Body of pancreas (tissue), 4 donors: ENCODE measurements at places on chromosomes 11 and 22.

DNA sequence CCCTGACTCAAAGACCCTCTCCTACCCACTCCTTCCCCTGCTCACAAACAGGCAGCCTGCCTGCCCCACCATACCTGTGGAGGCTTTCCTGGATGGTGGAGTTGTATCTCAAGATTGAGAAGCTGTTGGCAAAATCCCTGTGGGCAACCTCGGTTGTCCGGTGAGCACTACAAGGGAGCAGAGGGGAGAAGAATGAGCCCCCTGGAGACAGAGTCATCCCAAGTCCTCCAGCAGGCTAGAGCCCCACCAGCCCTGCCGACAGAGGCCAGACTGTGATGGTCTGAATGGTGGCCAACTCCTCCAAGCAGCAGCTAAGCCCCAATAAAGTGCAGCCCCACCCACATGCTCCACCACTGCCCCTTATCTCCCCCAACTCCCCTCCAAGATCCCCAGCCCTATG is 17.5 kb downstream of the TMPRSS13 start:
- DNase-seq: no peak

DNA sequence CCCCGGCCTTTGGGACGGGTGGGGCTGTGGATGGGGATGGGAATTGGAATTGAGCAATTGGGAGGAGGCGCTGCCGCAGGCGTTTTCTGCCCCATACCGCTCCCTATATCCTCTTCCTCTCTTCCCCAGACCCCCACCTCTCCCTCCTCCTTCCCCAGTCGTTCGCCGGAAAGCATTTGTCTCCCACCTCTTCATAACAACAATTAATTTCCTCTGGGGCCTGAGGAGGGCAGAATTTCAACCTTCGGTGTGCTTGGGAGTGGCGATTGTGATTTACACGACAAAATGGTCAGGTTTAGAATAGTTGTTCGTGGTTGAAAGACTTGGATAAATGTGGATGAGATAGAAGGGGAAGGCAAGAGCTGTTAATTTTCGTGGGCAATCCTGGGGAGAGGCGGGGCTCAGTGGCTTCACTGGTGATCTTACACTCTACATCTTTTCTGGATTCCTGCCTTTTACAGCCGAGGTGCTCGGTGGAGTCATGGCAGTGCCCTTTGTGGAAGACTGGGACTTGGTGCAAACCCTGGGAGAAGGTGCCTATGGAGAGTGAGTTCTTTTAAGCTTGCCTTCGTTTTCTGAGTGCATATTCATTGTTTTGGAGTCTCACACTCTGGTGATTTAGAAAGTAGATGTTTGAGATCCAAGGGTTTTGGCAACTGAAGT is 1.5 kb downstream of the CHEK1 start:
- DNase-seq: no peak

- DNase-seq: no peak
Observed at GRCh38 chr11:57360991-57361390, 20.0 kb downstream of the PRG3 start.

DNA sequence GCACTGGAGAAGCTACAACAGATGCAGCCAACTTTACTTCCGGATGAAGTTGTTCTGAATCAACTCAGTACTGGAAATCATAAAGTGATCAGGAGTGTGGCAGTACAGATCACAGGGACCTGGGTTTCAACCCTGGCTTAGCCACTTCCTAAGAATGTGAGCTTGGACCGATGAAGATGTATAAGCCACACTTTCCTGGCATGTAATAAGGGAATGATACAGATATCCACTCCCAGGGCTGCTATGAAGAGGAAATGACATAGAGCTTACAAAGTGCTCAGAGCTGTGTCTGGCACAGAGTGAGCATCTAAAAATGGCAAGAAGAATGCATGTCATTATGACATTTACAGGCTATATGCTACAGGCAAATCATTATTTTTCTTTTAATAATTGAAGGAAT is 378.7 kb downstream of the NTM start:
- no peak for DNase-seq

DNA sequence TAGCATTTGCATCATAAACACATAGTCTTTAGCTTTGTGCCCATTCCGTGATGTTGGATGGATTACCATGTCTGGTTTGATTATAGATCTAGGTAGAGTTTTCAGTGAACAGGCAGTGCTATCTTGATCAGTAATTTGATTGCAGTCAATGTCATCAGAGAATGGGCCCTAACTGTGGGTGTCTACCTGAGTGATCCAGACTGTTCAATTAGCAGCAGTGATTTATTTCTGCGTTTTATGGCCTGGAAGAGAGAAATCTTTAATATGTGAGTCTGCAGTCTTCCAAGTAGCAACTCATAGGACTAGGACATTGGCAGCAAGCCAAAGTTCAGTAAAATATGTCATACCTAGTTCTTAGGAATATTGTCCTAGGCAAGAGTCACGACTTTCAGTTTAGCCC is 80.3 kb downstream of the CASP12 start:
- DNase-seq: no peak

DNA sequence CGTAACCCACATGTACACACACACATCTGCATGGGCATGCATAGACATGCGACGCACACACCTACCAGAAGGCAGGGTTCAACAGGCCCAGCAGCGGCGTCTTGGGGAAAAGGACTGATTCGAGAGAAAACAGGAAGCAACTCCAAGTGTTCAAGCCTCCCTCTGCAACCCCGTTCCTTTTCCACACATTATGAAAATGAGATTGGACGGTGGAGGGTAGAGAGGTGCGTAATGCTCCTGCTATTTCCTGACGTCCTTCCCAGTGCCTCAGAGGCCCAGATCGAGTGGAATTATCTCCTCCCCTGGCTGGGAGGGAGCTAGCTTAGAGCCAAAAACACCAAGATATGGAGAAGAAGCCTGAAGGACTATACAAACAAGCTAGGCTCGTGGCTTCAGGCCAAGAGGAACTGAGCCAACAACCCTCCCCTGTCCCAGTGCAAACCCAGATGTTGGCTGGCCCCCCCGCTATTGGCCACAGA is 289.2 kb downstream of the MN1 start:
- DNase-seq: peak; percentile 73

- no peak for DNase-seq
Observed at GRCh38 chr11:126352934-126353801, 2.3 kb upstream of the ST3GAL4 start.

- DNase-seq: no peak
Observed at GRCh38 chr22:33866511-33866910, 53.8 kb downstream of the LARGE1 start.

DNA sequence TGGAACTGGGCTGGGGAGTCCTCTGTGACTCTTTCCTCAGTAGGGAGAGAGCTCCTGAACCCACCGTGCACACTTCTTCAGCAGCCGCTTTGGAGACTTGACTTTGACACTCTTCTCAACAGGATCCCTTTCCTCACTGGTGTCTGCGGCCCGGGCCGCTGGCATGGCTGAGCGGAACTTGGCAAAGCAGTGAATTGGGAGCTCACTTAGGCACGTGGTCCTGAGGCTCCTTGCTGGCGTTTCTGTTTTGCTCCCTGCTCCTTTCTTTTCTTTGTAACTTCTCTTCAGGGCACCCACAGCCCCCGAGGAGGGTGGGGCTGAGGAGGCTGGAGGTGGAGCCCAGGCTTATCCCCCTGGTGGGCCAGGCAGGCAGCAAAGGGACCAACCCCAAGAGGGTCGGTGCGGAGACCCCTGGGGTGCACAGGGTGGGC is 8.4 kb upstream of the KCNQ1OT1 start:
- no peak for DNase-seq

- no peak for DNase-seq
Observed at GRCh38 chr11:43580735-43581369, 99.7 kb upstream of the HSD17B12 start.

- no peak for DNase-seq
Observed at GRCh38 chr11:13841393-13841792, 121.1 kb upstream of the SPON1 start.

GRCh38 chr11:118079491-118079890 is 2.6 kb downstream of the TMPRSS4 start:
- no peak for DNase-seq

DNA sequence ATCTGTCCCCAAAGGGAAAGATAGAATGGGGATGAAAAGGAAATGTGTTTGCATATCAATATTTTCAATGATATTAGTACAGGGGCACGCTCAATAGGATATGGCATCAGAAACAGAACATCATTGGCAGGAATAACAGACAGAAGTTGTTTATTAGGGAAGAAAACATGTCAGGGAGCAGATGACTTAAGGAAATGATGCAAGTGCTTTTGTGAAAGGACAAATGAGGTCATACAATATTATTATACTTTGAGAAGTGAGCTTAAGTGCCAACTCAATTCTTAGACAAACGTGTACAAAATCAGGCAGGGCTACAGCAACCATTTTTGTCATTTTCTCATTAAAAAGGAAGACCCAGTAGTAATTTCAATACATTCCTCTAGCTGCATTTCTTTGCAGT is 388.4 kb downstream of the SOX6 start:
- DNase-seq: no peak

GRCh38 chr11:117345039-117345438 is 17.4 kb downstream of the CEP164 start:
- no peak for DNase-seq

GRCh38 chr22:44928711-44929358 is 81.0 kb downstream of the PHF21B start:
- no peak for DNase-seq

- no peak for DNase-seq
Observed at GRCh38 chr11:96207459-96208449, 135.2 kb downstream of the MAML2 start.

DNA sequence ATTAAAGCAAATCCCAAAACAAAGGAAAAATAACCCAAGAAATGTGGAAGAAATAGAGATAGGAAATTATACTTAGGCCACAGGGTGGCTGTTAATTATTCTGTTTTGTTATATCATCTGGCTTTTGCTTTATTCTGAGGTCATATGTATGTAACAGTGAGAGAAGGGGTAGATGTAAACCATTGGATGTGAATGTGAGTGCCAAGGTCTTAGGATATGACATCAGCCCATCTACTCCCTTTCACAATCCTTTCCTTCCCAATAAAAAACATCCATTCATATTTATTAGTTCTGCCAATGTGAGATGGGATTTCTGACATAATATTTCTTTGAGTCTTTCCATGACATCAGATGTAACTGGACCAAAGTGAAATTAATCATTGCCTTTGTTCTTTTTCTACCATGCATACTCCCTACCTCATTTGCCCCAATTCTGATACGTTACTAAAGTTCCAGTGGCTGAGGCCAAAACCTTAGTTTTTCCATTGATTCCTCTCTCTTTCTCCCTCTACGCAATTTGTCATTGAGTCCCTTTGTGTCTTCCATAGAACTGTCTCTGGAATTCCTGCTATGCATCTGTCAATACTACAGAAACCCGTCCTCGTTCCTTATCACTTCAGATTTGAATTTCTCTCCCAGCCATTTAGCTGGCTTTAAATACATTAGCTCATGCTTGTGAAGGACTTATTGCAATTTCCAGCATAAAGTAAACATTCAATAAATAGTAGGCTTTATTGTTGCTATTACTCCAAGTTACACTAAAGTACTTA is 170.3 kb downstream of the ARHGAP42 start:
- no peak for DNase-seq

GRCh38 chr11:128757886-128758612 is 64.2 kb downstream of the FLI1 start:
- DNase-seq: no peak

DNA sequence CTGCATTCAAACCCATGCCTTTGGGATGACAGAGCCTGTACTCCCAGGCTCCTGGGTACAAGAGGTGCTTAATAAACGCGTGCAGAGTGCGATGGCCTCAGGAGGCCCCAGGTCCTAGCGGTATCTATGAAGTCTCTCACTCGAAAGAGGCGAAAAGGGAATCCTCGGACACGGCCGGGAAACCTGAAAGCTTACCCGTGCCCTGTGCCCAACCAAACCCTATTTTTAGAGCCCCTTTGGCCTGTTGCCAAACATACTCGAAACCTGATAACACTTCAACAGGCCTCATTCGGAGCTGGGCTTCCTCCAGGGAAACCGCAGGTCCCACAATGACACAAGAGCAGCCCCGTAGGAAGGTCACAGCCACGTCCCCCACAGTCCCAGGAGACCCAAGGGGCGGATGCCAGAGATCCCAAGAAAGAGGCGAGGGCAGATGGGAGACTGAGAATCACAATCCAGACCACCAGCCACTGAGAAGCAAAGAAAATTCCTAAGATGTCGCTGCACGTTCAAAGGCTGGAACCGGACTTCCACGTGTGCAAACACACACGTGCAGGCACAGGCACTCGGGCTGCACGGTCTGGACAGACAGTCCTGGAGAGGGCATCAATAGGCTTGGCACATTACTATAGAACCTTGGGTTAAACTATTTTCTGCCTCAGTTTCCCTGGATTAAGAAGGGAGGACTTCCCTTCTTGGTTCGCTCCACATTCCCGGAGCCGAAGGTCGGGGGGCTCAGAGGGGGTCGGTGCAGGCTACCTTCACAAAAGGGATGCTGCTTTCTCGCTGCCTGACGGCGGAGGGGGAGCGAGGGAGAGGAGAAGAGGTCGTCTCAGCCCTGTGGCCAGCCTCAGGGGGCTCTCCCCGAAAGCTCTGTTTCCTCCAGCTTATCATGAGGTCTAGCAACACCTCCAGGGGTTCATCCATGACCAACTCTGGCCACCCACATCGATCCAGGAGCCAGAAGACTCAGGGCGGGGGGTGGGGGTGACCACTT is 8.2 kb downstream of the PDGFB start:
- peak; percentile 56 for DNase-seq

DNA sequence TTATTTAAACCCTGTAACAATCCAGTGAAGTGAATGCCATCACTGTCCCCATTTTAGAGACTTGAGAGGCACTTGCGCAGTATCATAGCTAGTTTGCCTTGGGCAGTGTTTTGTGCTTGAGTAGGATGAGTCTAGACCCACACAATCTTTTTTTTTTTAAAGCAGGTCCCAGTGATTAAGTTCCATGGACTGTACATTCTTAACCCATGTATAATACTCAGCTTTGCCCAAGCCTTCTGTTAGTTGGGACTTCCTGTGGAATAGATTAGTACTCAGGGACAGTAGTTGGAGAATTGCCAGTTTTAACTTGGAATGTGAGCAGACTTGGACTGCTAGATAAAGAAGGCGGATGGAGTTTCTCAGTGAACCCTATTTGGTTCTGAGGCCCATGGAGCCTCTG is 108.6 kb upstream of the RASSF10 start:
- no peak for DNase-seq

GRCh38 chr11:108965306-108966001 is 300.6 kb downstream of the DDX10 start:
- no peak for DNase-seq

DNA sequence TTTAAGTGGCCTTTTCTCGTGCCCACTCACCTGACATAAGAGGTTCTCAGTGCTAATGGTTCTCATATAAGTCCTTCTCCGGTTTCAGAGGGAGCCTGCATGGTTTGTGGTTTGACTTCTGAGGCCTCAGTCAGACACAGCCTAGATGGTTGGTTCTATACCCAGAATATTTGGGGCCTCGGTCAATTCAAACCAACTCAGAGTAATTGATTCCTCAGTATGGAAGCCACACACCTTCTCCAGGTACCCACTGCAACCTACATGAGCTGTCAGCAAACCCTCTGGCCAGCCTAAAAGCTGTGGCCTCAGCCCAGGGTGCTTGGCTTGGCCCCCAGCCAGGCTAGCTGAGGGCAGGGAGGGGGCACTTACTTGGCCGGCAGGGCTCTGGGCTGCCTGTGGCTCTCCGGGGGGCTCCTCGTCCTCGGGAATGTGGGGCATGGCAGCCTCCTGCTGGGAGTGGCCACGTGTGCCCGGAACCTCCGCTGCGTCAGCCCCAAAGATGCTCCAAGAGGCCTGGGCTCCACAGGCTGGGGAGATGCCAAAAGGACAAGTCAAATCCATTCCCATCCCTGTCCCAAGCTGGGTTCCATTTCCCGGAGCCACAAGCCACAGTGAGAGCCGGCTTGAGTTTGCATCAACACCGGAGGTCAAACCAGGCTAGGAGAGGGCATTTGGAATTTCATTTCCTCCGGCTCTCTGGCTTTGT is 41.7 kb downstream of the IRAG1 start:
- no peak for DNase-seq
